ENCODE measurements at places on chromosomes 6 and 20. TPM values are rescaled to one million over a fixed set of nuclear protein-coding genes. Genes with fewer than 3 reads are reported as not detected.

- peak; percentile 34 for DNase-seq
These were observed 5.1 kb downstream of the UBE2V1 start for GRCh38 chr20:50107796-50108331.

GRCh38 chr6:87628881-87629280 is 38.9 kb downstream of the ORC3 start:
- DNase-seq: no peak

DNA sequence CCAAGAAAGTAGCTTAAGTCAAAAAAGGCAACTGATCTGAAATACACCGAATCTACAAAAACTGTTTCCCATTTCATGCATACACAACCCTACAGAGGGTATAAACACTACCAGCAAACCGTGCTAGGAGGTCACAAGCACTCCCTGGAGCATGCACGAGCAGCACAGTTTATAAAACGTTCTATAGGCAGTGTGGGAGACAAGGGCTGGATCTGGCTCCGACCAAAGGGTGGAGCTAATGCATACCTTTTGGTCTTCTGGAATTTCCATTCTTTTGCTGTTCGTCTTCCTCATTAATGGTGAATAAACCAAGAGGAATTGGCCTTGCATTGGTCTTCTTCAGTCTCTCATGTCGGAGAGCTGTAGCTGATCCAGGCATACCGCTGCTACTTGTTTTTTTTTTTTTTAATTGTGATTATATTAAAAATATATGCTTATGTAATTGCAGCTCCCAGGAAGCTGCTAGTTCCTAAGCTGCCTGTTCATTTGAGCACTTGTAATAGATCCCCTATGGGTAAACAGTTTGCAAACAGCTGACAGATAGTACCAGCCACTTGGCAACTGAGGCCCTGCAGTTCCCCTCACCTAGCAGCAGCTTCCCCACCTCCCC is 24.5 kb downstream of the MAP7 start:
- DNase-seq: no peak

TNXB gene
- 3.9 TPM for total RNA-seq

DNA sequence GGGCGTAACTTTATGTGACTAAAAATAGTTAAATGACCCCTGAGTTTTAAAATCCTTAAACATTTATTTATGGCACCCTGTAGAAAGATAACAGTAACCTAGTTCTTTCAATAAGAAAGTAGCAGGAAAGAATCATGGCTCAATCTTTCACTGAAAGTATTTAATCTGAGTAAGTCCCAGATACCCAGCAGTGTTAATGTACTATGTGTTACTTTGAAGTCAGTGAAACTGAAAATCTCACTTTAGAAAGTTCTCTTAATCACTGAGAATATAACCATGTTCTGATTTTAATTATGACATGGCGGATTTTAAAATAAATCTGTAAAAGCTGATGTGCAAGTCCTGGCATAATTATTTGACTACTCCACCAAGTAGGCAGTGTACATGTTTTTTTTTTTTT is 8.1 kb upstream of the HEY2 start:
- DNase-seq: no peak

Measured in Caco-2 (cell line).